Stimulated activated CD8-positive, alpha-beta memory T cell treated with anti-CD3 and anti-CD28 coated beads, Interleukin-4, amount 100 ng/mL, for 4 hours (primary cell): ENCODE measurements at places on chromosomes 11 and 22.

DNA sequence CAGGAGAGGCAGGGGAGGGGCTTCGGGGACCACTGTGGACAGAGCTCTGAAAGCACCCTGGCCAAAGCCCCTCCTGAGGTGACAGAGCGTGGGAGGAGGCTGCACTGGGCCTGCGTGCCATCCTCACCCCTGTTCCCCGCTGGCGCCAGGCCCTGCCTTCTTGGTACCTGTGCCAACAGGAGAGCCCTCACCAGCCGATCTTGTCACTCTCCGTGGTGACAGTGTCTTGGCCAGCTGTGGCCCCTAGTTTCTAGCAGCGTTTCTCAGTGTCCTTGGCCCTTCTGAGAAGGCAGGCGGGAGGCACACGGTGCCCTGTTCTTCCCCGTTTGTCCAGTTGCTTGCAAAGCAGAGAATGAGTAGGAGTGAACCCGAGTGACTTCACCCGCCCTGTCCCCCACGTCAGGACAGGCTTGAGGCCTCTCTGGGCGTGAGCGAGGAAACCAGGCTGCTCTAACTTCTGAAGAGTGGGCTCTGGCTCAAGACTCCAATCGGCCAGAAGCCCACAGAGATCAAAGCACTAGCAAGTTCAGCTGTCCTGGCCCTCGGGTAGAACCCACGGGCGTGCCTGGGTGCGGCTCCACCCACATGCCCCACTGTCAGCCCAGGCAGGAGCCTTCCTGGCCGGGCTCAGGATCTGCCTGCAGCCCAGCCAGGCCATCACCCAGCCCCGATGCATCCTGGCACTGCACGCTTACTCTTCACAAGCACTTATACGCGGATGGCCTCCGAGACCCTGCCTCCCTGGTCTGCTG lies 60.2 kb upstream of the EMID1 start:
- no peak for DNase-seq

- no peak for DNase-seq
These were observed 16.9 kb downstream of the MYO7A start for GRCh38 chr11:77144857-77145428.

DNA sequence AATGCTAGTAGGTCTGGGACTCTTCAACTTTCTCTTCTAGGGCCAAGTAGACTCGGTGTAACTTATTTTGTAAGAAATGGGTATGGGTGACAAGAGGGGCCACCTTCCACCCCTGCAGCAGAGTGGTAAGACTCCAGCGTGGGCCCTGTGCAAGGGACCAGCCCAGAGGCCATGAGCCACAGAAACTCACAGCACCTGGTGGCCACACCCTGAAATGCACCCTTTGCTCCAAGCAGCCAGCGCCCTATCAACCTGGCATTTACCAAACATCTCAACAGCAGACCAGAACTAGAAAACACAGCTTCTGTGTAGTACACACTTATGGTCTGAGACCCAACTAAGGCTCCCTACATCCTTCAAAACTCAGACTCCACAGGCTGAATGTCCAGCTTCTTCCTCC lies 5.7 kb downstream of the CDCA5 start:
- peak; percentile 49 for DNase-seq

DNA sequence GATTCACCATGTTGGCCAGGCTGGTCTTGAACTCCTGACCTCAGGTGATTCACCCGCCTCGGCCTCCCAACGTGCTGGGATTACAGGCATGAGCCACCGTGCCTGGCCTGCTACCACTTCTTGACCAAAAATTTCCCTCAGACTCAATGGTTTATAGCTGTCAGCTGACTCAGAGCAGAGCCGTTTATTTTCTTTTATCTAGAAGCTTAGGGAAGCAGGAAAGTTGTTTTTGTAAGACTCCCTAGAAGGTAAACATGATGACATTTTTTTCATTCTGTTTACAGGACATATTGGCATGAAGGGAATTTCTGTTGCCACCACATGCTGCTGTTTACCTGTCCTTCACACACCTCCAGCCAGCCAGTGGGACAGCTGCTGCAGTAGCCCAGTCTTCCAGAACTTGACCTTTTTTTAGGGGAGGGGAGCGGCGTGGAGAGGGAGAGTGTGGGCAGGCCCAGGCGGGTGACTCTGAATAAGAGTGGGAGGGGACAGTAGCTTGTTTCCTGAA lies 56.1 kb upstream of the PTPRJ start:
- no peak for DNase-seq
